ENCODE measurements at places on chromosomes 11 and 22. TPM values are rescaled to one million over a fixed set of nuclear protein-coding genes. Genes with fewer than 3 reads are reported as not detected.

- DNase-seq = peak; percentile 30
Measured at GRCh38 chr11:12411806-12412727, 34.7 kb downstream of the PARVA start.

GRCh38 chr11:96012086-96012824, 88.3 kb upstream of the MTMR2 start:
- peak; percentile 69 for DNase-seq

GRCh38 chr11:45885274-45885920, at the start of gene MAPK8IP1:
MAPK8IP1 (plus strand) TSS chr11:45885651; CDS start chr11:45885821, 170 bp downstream.
- DNase-seq = peak; percentile 45

TYR gene
- total RNA-seq = not detected

DNA sequence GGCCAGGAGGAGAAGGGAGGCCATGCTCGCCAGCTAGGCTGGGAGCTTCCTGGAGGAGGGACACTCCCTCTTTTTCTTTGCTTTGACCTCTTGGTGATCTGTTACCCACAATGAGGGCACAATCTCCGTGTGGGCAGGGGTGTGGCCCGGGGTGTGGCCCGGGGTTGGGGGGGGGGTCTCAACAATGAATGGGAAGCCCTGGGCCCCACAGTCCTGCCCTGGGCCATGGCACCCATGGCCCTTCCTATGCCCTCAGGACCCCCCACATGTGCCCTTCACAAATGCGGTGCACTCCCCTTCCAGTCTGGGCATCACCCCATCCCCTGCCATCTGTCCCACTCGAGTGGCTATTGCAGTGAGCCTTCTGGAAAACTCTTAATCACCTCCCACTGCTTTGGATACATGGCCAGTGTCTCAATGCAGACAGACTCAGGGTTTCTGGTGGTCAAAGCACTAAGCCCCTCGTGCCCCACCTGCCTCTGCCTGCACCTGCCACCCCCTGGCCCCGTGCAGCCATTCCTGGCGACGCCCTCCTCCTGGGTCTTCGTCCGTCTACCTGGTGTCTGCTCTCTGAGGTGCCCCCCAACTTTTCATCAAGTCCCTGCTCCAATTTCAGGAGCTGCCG, 611.3 kb downstream of the TBC1D22A start:
- DNase-seq = no peak

DNA sequence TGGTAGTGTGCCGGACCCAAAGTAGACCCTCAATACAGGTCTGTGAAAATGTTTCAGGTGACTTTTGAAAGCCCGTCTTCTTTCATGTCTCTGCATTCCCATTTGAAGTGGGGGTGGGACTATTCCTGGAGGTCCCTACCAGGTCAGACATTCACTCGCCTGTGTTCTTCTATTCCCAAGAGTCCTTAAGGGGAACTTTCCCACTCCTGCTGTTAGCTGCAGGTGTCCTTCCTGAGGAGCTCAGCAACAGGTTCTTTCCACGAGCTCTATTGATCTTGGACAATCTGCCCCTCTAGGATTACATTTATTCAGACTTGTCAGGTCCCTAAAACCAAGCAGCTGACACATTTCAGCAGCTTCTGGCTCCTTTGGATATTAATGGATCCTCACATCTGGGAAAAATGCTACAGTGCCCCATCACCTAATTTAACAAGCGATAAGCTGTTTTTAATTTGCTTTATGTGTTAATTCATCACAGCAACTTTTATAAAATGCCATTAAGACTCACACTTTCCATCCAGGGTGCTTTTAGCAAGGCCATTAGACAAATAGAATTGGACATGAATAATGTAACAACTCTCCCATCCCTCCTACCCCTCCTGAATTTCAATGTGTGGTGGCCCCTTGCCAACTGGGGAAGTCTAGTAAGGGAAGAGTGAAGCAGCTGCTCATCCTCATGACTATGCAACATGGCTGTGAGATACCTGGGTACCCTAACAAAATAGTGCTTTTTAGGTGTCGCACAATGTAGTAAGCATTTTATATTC, 259.5 kb upstream of the CCDC90B start:
- no peak for DNase-seq

SLC37A2 gene
- total RNA-seq = 1.1 TPM

ARFIP2 gene
- 34.1 TPM for total RNA-seq

DNA sequence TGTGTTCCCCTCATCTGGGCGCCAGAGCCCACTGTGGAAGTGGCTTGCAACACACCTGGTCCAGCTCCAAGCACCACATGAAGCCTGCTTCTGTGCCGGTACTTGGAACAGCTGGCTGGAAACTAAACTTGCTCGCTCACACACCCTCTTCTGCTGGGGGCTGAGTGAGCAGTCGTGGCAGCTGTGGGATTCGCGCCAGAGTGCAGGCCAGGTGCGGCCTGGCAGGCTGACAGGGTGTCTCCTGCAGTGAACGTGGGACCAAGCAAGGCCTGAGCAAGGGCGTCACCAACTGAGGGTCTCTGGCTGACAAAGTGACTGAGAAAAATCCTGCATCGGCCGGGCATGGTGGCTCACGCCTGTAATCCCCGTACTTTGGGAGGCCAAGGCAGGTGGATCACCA, 15.2 kb downstream of the SMC1B start:
- DNase-seq = no peak

GRCh38 chr22:25069426-25069757, 116.9 kb downstream of the KIAA1671 start:
- DNase-seq = no peak

UPK3A gene
- total RNA-seq = not detected

FAM118B gene
- 26.0 TPM for total RNA-seq

SCGB1A1 gene
- not detected for total RNA-seq

- no peak for DNase-seq
Measured at GRCh38 chr11:11245453-11245852, 107.6 kb downstream of the CSNK2A3 start.

LRRN4CL gene
- 0.51 TPM for total RNA-seq

VSIG2 gene
- total RNA-seq = not detected

- no peak for DNase-seq
Measured at GRCh38 chr11:97702951-97703350, 1313.1 kb downstream of the JRKL start.

FGF3 gene
- total RNA-seq = not detected

RAB3IL1 gene
- 1.9 TPM for total RNA-seq

- DNase-seq = no peak
Measured at GRCh38 chr22:35997438-35997837, 31.2 kb downstream of the RBFOX2 start.

- no peak for DNase-seq
Measured at GRCh38 chr11:93796441-93797231, 12.6 kb downstream of the MED17 start.

C22orf42 gene
- total RNA-seq = not detected

GRCh38 chr11:67270256-67271204, 4.3 kb downstream of the GRK2 start:
- peak; percentile 15 for DNase-seq

PRR5L gene
- 5.4 TPM for total RNA-seq

- DNase-seq = no peak
Measured at GRCh38 chr11:16783321-16783801, 44.9 kb downstream of the C11orf58 start.

TST gene
- total RNA-seq = 50.2 TPM

DNA sequence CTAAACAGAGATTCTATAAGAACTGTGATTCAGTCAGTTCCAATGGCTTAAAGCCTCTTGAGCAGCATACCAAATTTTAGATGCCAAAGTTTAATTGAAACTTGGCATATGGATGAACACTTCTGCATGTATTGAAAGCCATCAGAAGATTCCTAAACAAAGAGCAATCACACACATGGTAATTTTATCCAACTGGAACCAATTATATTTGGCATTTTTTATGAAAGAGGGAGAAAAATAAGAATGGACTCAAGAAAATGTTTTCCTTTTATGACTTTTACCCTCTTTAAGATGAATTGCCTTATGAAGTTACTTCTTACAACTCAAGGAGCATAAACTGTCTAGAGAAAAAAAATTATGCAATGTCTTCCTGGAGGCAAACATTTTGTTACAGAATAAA, 7.4 kb downstream of the TRPC6 start:
- no peak for DNase-seq

DNA sequence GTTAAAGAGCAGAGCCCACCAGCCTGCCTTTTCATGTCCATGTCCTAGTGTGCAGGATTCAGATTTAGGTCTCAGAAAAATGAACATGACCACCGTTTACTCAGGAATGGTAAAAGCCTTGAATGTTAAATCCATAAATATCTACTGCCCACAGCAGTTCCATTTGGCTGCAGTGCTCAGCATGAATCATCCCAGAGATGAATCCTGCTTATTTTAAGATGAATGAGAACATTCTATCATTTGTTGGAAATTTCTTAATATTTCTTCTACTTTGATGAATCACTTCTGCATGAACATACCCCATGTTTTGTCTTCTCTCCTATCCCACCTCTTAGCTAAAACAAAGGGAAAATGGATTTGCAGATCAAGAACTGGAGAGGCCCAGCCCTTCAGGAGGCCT, 47.5 kb upstream of the AQP11 start:
- no peak for DNase-seq

DNA sequence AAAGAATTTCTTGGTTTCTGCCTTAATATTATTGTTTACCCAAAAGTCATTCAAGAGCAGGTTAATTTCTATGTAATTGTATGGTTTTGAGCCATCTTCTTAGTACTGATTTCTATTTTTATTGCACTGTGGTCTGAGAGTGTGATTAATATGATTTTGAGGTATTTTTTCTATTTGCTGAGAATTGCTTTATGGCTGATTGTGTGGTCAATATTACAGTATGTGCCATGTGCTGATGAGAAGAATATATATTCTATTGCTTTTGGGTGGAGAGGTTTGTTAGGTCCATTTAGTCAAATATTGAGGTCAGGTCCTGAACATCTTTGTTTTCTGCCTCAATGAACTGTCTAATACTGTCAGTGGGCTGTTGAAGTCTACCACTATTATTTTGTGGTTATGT, 20.7 kb upstream of the RAB38 start:
- no peak for DNase-seq

JAM3 gene
- total RNA-seq = 15.8 TPM

APOC3 gene
- not detected for total RNA-seq

- no peak for DNase-seq
Measured at GRCh38 chr22:46081831-46082210, 68.5 kb upstream of the PPARA start.

DNA sequence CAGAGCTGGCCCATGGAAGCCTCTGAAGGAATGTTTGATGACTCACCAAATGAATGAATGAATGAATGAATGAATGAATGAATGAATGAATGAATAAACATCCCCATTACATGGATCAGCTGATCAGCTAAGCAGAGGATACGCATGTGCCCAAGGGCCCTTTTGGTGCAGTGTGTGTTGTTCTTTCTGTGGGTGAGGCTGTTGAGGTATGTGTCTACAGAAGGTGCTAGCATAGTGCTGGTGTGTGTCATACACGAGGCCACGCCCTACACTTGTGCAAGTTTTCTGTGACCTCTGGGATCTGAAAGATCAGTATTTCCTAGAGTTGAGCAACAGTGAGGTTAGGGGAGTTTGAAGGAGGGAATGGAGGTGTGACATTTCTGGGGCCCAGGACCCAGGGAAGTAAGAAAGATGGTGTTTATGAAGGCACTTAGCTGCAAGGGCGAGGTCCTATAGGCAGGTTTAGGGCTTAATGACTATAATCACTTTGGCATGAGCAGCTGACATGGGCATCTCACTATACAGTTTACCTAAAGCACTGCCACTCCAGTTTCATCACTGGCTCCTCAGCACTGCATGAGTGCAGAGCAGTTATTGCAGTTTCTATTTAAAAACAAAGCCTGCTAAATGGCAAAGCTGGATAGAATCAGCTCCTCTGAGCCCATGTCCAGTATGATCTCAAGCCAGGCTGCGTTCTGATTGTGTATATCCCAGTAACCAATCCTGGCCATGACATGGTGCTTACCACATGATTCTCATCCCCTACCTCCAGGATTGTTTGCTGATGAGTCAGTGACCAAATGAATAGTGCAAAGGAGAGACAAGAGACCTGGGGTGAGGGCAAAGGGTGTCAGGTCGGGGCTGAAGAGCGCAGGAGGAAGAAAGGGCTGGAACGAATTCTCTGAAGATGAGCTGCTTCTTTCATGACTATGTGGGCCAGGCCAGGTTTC, 36.4 kb upstream of the E2F8 start:
- no peak for DNase-seq

DNA sequence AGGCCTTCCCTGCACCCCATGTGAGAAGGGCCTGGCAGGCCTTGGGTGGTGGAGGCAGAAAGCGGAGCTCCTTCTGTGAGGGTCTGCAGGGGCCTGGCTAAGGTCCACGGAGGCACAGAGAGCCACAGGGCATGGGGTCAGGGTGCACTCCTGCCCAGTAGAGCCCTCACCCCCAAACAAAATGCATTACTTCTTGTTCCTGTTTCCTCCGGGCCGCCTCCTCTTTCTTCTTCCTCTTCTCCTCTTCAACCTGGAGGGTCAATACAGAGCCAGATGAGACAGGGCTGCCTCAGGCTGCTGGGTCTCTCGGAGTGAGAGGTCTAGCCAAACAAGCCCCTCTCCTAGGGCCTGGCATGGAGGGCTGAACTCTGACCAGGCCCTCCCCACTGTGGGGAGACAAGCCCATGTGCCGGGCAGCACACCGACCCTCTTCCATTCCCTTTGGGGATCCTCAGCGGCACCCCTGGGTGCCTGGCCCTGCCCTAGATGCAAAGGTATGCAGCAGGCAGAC, 10.3 kb upstream of the NAP1L4 start:
- DNase-seq = no peak

DNA sequence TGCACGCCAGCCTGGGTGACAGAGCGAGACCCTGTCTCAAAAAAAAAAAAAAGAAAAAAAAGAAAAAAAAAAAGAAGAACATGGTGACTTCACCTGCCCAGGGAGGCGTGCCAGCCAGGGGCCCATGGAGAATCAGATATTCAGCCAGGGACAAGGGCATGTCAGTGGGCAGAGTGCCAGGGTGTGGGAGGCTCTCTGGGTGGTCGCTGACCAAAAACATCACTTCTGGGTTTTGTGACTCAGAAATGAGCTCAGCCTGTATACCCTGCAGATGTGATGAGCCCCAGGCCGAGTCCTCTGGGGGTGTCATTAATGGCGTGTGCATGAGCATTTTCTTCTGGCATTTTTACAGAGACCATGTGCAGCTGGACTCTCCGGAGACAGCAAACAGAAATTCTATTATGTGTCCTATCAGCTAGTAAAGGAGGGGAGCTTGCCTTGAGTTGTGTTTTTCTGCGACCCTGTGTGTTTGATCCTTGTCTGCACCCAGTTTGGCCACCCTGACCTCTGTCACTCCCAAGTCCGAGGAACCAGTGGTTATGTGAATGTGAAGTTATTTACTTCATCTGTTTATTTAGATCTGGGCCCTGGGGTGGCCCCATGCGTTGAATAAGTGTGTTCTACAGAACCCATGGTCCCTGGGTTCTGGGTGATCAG, 53.6 kb downstream of the BCR start:
- no peak for DNase-seq

DNA sequence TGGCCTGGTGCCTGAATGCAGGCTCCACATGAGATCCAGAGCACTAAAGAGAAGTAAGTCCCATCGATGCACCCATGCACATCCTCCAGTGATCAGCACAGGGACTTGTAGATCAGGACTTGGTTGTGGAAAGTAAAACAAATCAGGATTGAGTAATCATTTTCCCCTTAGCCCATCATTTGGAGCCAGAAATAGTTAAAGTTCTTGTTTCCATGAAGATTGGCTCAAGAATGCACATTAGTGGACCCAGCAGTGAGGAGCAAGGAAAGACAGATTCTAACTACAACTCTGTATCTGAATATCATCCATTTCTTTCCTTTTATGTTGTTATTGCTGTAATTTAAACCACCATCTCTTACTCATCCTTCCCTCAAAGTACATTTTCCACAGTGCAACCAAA, 19.1 kb downstream of the CCDC83 start:
- no peak for DNase-seq

GRCh38 chr22:36201630-36202319, at the start of gene APOL4:
APOL4 (minus strand) TSS chr22:36201809; CDS start chr22:36201734, 75 bp downstream.
- no peak for DNase-seq

- DNase-seq = no peak
Measured at GRCh38 chr11:86261328-86261727, 16.8 kb downstream of the EED start.
